ENCODE measurements at places on chromosomes 12 and 14. TPM values are rescaled to one million over a fixed set of nuclear protein-coding genes. Genes with fewer than 3 reads are reported as not detected.

- DNase-seq: no peak
- no peaks in the 10 kb centered on the region for H3K27me3 ChIP-seq
- peaks cover 4% of the 10 kb centered on the region for H3K4me1 ChIP-seq
- H3K36me3 ChIP-seq: no peaks in the 10 kb centered on the region
These were observed 49.4 kb downstream of the CCNK start for GRCh38 chr14:99530407-99531155.

DNA sequence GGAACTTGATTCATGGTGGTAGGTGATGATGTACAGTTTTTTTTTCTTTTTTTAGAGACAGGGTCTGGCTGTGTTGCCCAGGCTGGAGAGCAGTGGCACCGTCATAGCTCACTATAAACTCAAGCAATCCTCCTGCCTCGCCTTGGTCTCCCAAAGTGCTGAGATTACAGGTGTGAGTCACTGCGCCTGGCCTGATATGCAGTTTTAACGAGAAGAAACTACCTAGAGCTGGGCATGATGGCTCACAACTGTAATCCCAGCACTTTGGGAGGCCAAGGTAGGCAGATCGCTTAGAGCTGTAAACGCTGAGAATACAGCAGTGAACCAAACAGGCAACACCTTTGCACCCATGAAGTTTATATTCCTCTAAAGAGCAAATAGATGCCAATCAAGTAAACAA, 13.0 kb upstream of the VPS37B start:
- no peak overlapping the region for H3K4me3 ChIP-seq
- no peak for DNase-seq
- peaks cover 12% of the 10 kb centered on the region for H3K4me1 ChIP-seq
- H3K27me3 ChIP-seq: no peaks in the 10 kb centered on the region
- no peak overlapping the region for H3K27ac ChIP-seq
- H3K36me3 ChIP-seq: no peaks in the 10 kb centered on the region

Gene FSCB
- polyA plus RNA-seq: not detected

Gene GPRC5D
- 0.82 TPM for polyA plus RNA-seq

GRCh38 chr14:33857650-33858049, 93.2 kb downstream of the EGLN3 start:
- H3K36me3 ChIP-seq: no peaks in the 10 kb centered on the region
- no peak overlapping the region for H3K27ac ChIP-seq
- H3K4me1 ChIP-seq: no peaks in the 10 kb centered on the region
- no peak overlapping the region for H3K4me3 ChIP-seq
- DNase-seq: no peak

Gene PTHLH
- polyA plus RNA-seq: 3.6 TPM

Gene ANO2
- 6.8 TPM for polyA plus RNA-seq

DNA sequence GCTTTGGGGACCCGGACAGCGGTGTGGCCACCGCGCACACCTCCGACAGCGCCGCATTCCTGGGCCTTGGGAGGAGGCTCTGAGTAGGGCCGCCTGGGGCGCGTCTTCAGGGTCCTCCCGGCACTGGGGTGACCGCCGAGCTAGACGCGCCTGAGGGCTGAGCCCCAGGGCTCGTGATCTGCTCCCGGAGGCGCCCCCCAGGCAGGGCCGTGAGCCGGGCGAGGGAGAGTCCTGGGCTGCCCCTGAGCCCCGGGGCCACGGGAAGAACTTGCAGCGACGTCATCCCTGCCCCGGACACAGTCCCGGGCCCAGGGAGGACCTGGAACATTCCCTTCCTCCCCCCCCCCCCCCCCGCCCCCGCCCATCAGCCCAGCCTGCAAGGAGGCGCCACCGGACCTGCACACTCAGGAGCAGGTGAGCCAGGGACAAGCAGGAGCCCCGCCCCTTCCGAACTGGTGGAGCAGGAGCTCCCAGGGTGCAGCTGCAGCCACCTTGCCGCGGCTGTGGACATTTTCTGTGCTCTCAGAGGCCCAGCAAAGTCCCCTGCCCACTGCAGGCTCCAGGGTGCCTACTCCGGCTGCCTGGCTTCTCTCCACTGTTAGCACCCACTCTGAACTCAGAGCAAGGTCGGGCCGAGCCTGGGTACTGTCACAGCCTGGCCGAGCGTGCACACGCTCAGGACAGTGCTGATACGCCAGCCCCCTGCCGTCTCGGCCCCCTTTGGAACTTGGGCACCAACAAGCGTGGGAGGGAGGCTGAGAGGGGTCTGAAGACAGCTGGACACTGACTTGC, 50.7 kb downstream of the A2M start:
- peak overlapping the region; percentile 88 for H3K27ac ChIP-seq
- H3K36me3 ChIP-seq: no peaks in the 10 kb centered on the region
- peak; percentile 92 for DNase-seq
- peaks cover 7% of the 10 kb centered on the region for H3K4me1 ChIP-seq
- peak overlapping the region; percentile 80 for H3K4me3 ChIP-seq

GRCh38 chr14:50821510-50822464, 9.2 kb downstream of the NIN start:
- no peak overlapping the region for H3K4me3 ChIP-seq
- no peak overlapping the region for H3K27ac ChIP-seq
- peaks cover 3% of the 10 kb centered on the region for H3K36me3 ChIP-seq
- DNase-seq: peak; percentile 90
- H3K27me3 ChIP-seq: no peaks in the 10 kb centered on the region
- no peaks in the 10 kb centered on the region for H3K4me1 ChIP-seq

Gene SMAGP
- 25.5 TPM for polyA plus RNA-seq
